Ovary (tissue), 10 donors: ENCODE measurements at places on chromosomes 4 and X.
A peak's percentile ranks its signal among the peaks of the same experiment; 100 is the strongest.

GRCh38 chr4:171919314-171919713 lies 106.1 kb downstream of the GALNTL6 start:
- no peak for DNase-seq

DNA sequence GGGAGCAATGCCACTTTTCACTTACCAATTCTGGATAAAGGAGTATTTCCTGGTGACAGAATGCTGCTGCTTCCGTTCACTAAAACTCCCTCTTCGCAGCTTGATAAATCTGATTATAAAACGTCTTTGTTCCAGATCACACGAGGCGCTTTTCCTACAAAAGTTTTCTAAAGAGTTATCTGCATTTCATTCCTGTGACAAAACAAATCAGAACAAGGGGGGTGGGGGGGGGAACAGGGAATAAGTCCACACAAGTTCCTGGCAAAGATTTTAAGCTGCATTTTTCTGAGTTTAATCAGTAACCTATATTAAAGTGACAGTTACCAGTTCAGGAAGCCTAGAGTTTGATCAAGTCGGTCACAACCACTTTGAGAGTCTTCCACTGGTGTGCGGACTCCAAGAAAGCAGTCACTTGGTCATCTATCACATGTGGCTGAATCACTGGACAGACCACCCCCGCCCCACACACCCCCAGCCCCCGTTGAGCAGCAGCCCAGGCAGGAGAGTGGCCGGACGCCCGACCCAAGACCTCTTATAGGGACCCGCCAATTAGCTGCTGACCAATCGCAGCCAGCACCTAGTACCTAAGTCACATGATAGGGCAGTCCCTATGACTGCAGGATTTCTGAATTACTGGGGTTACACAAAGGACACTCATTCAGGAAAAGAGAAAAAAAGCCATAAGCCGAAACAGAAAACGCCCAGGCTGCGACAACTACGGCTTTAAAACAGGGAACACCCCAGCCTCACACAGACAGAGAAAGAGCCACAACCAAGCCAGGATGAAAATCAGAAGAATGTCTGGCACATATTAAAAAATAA lies 569.3 kb upstream of the DIPK2B start:
- peak; percentile 66 for DNase-seq

- no peak for DNase-seq
Observed at GRCh38 chr4:47493238-47494123, 8.4 kb downstream of the ATP10D start.

DNA sequence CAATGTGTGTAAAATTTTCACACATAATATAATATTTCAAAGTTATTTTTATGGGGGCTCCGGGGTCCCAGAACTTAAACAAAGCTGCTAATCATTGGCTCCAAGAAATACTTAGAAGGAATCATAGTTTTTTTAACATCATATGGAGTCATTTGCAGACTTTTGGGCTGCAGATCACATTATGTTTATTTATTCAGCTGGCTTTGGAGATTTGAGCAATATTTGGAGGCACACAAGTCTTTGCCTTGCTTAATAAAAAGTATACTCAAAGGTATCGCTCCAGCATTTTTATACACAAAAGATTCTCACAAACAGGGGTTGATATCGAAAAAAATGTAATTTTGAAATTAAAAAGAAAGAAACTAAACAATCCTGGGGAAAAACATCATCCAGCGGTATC lies 382.5 kb upstream of the TENM3 start:
- no peak for DNase-seq

- DNase-seq: no peak
Observed at GRCh38 chr4:39932776-39933402, 44.8 kb downstream of the PDS5A start.

GRCh38 chr4:5511791-5512190 lies 196.6 kb downstream of the EVC2 start:
- no peak for DNase-seq

GRCh38 chr4:73704314-73705055 lies 35.9 kb upstream of the CXCL8 start:
- DNase-seq: peak; percentile 48

DNA sequence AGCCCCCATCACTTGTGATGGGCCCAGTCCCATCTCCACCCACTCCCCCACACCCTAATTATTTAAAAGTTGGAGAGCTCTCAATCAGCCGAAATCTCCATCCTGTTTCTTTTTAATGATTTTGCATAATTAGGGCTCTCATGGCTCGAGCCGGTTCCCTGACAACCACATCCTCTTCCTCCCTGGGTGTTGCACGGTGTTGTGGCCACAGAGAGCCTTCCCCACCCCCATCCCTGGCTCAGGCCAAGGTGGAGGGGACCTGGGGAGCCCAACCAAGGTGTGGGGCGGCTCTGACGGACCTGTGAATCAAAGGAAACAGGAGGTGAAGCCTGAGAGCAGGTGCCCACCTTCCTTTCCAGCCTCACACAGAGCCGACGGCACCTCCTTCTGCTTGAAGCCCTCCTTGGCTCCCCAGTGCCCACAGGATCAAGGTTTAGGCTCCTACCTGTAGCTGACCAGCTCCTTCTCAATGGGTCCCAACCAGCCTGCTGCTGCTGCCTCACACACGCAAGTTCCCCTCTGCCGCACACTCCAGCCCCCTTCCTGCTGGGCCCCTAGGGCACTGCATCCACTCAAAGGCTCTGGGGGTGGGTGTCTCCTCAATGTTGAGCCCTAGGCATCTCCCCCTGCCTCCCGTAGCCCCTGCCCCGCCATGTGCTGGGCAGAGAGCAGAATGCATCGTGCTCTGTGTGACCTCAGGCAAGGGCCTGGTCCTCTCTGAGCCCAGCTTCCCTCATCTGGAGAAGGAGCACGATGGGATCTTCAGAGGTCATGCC lies 68.7 kb downstream of the WFS1 start:
- DNase-seq: no peak

- DNase-seq: no peak
Observed at GRCh38 chr4:176927664-176928063, 134.9 kb upstream of the VEGFC start.

- no peak for DNase-seq
Observed at GRCh38 chrX:154546354-154547244, at the start of gene G6PD. Gene G6PD (minus strand): TSS chrX:154546846. CDS start chrX:154546155, 691 bp downstream.

- DNase-seq: no peak
Observed at GRCh38 chrX:281166-281999, at the start of gene PLCXD1. Gene PLCXD1 (plus strand): TSS chrX:281381. CDS start chrX:284188, 2,807 bp downstream.

- DNase-seq: no peak
Observed at GRCh38 chr4:151905197-151905596, 144.4 kb upstream of the GATB start.

DNA sequence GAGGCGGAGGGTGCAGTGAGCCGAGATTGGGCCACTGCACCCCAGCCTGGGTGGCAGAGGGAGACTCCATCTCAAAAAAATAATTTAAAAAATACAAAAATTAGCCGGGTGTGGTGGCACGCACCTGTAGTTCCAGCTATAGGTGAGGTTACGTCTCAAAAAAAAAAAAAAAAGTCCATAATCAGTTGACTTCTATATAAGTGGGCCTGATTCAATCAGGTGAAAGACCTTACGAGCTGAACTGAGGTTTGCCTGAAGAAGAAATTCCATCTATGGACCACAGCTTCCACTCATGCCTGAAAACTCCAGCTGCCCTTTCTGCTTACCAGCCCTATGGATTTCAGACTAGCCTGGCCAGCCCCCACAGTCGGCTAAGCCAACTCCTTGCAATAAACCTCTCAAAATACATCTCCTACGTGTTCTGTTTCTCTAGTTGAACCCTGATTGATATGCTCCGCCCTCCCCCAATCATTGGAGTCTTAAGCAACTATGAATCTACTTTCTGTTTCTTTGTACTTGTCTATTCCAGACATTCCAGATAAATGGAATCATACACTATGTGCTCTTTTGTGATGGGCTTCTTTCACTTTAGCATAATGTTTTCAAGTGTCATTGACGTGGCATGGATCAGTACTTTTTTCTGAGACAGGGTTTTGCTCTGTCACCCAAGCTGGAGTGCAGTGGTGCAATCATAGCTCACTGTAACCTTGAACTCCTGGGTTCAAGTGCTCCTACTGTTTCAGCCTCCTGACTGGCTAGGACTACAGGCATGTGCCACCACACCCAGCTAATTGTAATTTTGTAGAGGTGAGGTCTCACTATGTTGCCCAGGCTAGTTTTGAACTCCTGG lies 36.6 kb downstream of the SAT1 start:
- DNase-seq: no peak

GRCh38 chr4:69793732-69794131 lies 33.3 kb upstream of the SULT1B1 start:
- DNase-seq: no peak

- no peak for DNase-seq
Observed at GRCh38 chr4:32988165-32988811, 2268.1 kb downstream of the PCDH7 start.

- no peak for DNase-seq
Observed at GRCh38 chr4:107518076-107518475, 202.0 kb downstream of the PAPSS1 start.

GRCh38 chrX:46255046-46255445 lies 290.2 kb downstream of the ZNF674 start:
- no peak for DNase-seq

DNA sequence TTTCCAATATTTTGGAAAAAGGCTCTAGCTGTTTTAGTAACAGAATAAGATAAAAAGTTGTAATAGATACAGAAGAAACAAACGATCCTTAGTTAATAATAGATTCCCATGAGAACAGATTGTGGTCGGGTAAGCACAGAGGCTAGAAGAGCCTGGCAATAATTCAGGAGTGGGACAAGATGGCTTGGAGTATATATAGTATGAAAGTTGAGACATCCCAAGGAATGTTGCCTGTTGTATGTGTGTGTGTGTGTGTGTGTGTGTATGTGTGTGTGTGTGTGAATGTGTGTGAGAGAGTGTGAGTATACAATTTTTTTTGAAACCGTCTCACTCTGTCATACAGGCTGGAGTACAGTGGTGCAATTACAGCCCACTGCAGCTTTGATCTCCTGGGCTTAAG lies 150.7 kb downstream of the PDGFC start:
- no peak for DNase-seq

DNA sequence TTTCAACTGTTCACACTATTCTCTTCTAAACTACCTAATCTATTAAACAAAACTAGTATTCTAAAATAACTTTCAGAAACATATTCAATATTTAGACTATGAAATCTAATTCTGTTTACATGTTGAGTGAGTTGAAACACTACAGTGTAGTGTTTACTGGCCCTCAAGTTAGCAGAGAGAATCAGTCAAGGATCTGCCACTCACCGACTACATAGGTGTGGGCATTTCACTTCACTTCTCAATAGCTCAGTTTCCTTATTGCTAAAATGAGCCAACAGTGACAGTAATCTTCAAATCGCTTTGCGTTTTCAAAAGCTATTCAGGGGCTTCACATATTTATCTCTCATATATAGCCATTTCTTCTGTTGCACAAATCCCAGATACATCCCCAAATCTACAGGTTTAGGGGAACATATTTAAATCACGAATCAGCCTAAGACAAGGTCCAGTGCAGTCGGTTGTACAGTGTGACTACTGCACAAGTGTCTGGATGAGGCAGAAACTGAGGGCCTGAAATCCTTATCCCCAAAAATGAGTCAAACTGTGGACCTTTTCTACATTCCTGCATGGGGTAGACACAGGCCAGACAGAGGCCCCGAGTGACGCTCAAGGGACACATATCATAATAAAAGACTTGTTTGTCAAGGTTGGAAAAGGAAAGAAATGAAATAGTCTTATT lies 129.8 kb downstream of the PPP3CA start:
- DNase-seq: no peak

DNA sequence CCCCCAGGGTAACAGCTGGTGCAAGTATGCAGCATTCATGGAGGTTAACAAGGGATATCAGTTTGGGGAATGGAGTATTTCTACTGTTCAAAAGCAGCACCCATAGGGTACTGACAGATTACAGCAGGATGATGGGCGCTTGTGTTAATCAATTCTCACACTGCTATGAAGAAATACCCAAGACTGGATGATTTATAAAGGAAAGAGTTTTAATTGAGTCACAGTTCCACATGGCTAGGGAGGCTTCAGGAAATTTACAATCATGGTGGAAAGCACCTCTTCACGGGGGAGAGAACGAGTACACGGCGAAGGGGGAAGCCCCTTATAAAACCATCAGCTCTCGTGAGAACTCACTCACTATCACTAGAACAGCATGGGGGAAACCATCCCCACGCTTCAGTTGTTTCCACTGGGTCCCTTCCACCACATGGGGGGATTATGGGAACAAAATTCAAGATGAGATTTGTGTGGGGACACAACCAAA lies 64.1 kb downstream of the TNIP2 start:
- DNase-seq: no peak

DNA sequence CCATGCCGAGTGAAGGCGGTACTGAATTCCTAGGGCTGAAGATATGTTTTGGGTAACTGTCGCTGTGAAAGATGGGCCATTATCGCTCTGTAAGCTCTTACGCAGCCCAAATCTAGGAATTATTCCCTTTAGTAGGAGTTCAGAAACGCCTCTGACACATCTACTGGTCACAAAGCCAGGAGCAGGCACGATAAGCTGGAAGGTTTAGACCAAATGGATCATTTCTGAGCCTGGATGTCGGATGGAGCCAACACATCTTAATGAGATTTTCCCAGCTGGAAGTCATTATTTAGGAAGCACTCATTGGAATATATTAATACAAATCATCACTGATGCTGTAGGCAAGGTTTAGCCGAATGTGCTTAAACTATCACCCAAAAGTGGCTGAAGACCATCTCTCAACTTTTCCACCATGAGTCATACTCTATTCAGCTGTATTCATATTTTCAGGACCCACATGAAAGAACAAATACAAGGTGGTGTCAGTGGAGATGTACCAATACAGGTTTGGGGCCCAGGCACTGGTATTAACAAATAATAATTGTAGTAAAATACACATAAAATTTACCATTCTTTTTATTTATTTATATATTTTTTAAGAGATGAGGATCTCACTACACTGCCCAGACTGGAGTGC lies 34.2 kb upstream of the ATRX start:
- DNase-seq: no peak

DNA sequence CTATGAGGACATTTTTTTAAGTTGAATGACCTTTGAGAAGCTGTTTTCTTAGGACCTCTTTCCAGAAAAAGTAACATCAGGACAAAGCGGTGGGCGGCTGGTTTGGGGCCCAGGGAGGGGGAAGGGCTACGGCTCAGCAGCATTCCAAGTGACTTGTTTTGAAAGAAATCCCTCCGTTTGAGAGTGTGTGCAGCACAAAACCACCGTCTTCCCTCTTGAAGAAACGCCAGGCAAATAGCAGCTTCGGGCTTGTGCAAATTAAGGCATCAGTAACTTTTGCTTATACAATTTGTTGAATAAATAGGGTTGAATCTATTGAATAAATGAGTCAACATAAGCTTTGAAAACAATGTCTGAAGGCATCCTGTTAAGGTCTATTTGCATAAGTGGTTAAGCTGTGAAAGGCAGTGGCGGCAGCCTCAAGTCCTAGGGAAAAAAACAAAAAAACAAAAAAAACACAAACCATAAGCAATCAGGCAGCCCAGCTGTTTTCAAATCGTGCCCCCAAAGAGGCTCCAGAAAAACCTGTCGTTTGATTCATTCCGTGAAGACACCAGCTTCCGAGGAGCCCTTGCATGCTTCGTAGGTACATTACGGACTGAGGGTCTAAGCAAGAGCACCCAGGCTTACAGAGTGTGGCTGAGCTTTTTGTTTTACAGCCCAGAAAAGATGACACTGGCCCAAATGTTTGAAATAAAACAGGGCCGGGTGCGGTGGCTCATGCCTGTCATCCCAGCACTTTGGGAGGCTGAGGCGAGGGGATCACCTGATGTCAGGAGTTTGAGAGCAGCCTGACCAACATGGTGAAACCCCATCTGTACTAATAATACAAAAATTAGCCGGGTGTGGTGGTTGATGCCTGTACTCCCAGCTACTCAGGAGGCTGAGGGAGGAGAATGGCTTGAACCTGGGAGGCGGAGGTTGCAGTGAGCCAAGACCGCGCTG lies 103.7 kb downstream of the CRLF2 start:
- no peak for DNase-seq
